Hematopoietic multipotent progenitor cell treated with erythropoietin and hydrocortisone succinate and interleukin-3 and kit ligand, for 4 days (in vitro differentiated cells): ENCODE measurements at places on chromosomes 5 and 9.

GRCh38 chr9:69748304-69748703, 11.5 kb downstream of the PTAR1 start:
- no peak for DNase-seq

GRCh38 chr5:102278231-102278630, 17.9 kb downstream of the SLCO4C1 start:
- peak; percentile 73 for DNase-seq

DNA sequence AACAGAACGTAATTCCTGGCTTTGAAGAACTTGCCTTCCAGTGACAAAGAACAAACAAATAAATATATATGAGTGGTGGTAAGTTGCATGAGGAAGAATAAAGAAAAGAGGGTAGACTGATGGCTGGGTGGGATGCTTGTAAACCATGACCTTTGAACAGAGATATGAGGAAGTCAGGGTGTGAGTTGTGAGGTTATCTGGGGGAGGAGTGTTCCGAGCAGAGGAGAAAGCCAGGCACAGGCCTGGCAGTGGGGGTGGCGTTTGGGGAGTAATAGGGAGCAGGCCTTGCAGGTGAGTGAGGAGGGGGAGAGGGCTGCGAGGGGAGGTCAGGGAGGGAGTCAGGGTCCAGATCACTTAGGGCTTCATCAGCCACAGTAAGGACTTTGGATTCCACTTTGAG, 213.4 kb downstream of the PTTG1 start:
- no peak for DNase-seq

DNA sequence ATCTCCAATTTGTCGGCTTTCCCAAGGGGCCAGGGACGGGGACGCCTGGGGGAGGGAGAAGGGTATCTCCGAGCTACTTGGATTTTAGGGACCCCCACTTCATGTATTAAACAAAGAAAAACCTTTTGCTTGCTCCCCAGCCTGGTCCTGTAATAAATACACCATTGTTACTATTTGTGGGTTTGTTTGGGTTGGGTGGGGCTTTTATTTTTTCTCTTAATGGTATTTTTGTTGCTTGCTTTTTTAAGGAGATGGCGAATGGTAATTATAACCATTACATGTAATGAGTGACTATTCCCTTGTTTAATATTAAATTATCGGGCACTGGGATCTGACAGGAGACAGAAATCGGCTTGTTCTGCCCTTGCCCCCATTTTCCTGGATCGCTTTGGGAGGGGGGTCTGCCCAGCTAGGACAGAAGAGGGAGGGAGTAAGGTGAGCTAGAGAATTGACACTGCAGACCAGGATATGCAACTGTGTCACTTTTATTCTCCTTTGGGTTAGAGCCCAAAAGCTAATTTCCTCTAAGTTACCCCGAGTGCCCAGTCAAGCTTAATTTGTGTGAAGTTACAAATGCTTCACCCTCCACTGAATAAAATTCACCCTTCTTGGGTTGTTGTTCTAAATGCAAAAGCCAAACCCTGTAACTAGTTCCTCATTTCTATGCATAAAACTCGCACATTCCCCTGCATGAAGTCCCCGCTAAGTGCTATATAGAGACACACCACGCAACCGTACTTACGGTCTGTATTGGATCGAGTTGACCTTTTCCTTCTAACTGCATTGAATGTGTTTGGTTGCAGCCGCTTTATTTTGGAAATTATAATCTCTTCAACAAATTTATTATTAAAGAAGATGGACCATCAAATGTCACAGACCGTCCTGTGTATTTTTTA, 1.6 kb upstream of the ZNF608 start:
- peak; percentile 79 for DNase-seq

- DNase-seq: no peak
These were observed 3.6 kb downstream of the ITK start for GRCh38 chr5:157184117-157184670.
